ENCODE measurements at places on chromosomes 5 and 9.

DNA sequence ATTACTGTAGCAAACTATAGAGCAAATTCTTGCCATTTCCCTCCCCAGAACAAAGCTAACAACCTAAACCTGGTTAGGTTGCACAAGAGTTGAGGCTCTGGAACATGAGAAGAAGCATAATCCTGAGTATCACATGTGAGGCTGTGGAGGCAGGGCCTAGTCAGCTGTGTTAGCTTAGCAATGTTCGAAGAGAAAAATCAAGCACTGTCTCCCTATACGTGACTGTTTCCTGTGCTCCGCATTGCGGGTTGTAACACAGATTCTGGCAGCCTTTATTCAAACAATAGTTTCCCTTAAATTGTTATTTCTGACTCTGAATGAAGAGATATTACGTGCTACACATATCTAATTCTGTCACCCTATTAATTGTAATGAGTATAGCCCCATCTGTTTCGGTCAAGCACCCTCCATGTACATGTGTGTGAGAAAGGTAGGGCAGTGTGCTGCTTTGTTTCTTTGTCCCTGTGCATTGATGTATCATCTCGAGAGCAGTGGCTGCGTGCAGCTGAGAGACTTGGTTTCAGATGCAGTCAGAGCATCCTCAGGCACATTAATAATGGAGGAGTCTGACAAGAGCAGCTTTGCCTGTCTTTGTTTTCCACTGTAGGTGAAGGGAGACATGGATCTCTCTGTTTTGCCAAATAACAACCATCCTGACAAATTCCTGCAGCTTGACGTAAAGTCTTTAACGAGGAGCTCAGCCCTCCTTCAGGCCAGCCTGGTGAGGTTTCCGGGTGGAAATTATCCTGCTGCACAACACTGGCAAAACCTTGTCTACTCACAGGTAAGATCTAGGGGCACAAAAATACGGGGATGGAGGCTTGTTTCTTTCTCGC is at the start of gene MINAR2:
MINAR2 (plus strand) TSS at position 523 of the 836 bp plus-strand sequence; CDS start at position 620, 97 bp downstream.
- DNase-seq = no peak

DNA sequence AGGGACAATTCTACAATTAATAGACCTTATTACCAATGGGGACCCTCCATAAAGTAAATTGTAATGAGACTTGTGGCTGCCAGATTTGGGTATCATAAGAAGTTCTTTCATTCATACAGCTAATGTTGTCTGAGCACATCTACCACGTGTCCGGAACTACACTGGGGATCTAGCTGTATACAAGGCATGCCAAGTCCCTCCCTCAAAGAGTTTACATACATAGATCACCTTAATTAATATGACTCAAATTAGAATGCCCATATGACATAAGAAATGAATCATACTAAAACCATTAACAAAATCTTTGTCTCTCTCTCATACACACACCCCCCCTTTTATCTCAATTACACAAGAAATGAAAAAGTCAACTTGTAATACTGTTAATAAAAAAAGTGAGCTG is 18.0 kb upstream of the NR4A3 start:
- no peak for DNase-seq

GRCh38 chr5:154179846-154180710 is 10.5 kb upstream of the GALNT10 start:
- DNase-seq = peak; percentile 34

GRCh38 chr5:79031485-79031867 is 38.0 kb downstream of the DMGDH start:
- DNase-seq = no peak

GRCh38 chr5:168637281-168637680 is 58.1 kb upstream of the PANK3 start:
- DNase-seq = no peak

GRCh38 chr9:71136696-71137095 is 15.3 kb upstream of the TRPM3 start:
- DNase-seq = no peak

DNA sequence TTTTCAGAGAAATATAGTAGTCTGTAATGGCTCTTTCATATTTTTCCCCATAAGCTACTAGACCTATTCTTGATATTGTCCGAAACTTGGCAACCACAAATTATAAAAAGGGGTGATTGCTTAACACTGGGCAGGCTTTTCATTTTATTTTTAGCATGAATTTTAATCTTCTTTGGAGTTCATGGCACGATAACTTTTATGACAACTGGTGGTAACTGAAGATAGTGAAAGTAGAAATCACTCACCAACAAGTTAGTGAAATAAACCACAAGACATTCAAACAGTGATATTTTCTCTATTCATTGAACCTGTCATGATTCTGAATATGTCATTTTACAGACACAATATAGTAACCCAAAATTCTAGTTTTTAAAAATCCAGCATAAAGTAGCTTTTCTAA is 213.9 kb downstream of the PRDM9 start:
- no peak for DNase-seq

- no peak for DNase-seq
Observed at GRCh38 chr5:313265-313664, 8.2 kb upstream of the AHRR start.

- no peak for DNase-seq
Observed at GRCh38 chr5:68368311-68369022, 152.9 kb downstream of the PIK3R1 start.

GRCh38 chr5:173882632-173883031 is 5.5 kb upstream of the CPEB4 start:
- no peak for DNase-seq

DNA sequence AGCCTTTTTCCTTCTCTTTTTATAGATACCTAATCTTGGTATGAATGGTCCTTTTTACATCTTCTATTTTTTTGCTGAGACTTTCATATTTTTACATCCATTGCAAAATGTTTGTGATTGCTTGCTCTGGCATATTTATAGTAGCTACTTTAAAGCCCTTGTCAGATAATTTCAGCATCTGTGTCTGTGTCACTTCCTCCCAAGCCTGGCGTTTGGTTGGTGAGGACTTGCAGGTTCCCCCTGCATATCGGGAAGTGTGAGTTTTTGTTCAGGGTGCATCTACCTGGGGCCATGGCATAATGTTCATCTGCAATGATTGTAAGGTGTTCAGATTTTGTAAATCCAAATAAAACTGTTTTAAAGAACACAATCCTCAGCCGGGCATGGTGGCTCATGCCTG is 8.9 kb downstream of the FBXW5 start:
- no peak for DNase-seq

GRCh38 chr5:31783086-31783645 is 144.2 kb downstream of the PDZD2 start:
- no peak for DNase-seq

DNA sequence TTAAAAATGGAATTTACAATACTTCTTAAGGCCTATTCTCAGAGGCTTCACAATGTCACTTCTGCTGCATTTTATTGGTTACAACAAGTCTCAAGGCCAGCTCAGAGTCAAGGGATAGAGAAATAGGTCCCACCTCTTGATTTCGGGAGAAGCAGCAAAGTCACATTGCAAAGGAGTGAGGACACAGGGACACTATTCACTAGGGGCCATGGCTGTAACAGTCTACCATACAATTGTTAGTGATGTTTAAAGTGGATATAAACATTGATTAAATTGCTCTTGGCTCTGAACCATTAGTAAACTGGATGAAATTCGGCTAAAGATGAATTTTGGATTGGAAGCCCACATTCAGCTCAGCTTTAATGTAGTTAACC is 21.7 kb upstream of the CMBL start:
- DNase-seq = no peak

DNA sequence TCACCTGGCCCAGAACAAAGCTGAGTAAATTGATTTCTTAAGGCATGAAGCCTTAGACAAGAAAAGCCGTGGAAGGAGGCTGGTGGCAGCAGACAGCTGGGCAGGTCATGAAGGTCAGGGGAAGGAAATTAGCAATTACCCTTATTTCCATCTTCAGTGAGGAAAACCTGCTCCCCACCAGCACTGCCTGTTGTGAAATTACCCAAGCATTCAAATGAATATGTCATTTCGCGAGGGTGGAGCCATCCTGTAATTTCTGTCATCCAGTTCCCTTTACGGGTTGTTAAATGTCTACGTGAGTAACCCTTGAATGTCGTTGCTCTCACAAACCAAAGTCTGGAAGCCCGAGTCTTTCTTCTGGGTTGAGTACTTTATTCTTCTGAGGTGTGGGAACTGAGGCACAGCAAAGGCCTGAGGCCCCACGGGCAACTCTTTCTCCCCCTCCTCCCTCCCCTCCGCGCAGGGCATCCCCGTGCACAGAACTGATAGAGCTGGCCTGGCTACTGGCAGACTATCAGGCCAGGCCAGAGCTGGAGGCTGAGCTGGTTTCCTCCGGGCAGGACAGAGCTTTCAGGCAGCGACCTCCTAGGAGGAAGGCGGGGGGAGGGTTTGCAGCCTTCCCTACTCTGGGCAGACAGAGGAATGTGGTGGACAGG is 22.0 kb upstream of the AK3 start:
- peak; percentile 52 for DNase-seq

DNA sequence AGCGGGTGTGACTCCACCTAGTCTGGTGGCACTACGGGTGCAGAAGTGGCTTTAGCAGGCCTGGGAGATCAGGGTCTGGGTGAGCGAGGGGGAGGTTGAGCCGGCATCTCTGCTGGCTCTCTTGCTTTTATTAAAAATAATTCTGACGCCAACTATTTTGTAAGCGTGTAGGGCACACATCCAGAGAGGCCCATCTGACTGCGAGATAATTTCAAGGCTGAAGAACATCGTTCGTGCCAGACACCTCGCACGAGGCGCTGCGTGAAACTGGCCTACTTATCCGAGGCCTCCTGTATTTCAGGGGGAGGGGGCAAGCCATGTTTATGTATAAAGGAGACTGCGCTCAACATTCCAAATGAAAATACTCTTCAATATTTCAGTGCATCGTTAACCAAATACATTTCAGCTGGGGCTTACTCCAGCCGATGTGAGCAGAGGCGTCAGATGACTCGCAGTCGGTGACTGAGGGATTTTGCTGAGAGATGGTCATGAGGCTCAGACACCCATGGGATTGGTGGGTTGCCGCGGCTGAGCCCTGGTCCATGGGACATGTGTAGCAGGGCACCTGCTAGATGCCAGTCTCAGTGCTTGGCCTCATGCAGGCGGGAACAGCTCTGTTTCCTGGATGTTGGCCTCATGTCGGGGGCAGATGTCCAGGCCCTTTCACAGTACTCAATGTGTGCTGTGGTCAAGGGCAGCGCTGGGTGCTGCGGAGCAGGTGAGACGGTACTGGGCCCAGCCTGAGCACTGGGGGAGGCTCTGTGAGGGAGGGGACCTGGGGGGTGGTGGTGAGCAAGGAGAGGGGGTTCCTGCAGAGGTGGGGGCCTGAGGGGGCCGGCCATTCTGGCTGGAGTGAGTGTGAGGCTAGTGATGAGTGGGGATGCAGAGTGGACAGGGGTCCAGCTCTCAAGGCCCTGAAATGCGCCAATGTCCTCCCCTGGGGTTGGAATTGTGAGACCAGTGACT is 201.5 kb downstream of the DAB2IP start:
- no peak for DNase-seq

GRCh38 chr9:3398232-3398648 is 127.6 kb downstream of the RFX3 start:
- no peak for DNase-seq

- DNase-seq = peak; percentile 57
Observed at GRCh38 chr9:38214432-38214831, 145.4 kb upstream of the SHB start.

DNA sequence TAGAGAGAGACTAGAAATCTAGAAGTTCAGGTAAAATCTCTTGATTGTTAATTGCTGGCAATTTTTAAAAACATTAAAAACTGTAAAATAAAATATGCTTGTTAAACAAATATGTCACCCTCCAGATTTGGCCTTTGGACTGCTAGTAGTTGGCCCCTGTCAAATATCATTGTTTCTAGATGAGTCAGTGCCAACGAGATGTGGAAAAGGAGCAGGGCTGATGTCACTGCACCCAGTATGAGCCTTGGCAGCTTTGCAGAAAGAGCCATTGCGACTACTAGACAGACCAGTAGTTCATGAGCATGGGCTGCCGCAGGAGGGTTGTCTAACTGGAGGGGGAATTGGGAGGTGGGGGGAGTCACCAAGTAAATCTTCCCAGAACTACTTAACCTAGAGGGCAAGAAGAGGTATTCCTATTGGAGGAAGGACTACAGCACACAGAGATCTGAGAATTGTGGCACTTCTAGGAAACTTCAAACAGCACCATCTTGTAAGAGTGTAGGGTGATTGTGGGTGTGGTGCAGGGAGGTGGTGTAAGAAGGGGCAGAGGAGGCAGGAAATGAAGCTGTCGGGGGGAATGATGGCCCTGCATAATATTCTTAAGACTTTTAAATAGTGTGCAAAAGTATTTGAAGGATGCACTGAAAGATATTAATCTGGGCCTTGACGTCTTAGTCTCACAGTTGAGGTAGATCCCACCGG is 7.1 kb upstream of the DOCK2 start:
- no peak for DNase-seq

- DNase-seq = no peak
Observed at GRCh38 chr5:124783794-124784193, 37.4 kb upstream of the ZNF608 start.

- DNase-seq = no peak
Observed at GRCh38 chr9:78615372-78615771, 318.4 kb downstream of the PSAT1 start.

GRCh38 chr5:15610216-15610615 is 110.2 kb downstream of the FBXL7 start:
- no peak for DNase-seq

- no peak for DNase-seq
Observed at GRCh38 chr9:98888801-98889421, 54.8 kb upstream of the COL15A1 start.

- no peak for DNase-seq
Observed at GRCh38 chr9:87512311-87512710, 14.6 kb downstream of the DAPK1 start.

DNA sequence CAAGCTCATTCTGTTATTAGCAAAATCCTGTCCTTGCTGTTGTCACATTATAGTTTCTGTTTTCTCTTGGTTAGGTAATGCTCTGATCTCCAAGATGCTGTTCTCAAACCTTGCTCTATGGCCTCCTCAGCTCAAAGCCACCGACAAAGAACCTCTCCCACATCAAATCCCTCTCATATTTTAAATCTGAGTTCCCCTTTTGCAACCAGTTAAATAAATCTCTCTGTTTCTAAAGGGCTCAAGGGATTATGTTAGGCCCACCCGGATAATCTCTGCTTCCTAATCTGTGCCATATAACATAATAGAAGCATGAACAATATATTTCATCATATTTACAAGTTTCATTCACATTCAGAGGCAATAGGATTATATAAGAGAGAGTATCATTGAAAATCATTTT is 286.0 kb downstream of the CYLC2 start:
- no peak for DNase-seq

GRCh38 chr9:33637881-33638280 is 113.8 kb downstream of the ANKRD18B start:
- DNase-seq = no peak
